Progenitor cell of endocrine pancreas (in vitro differentiated cells): ENCODE measurements at places on chromosomes 5 and 9. TPM values are rescaled to one million over a fixed set of nuclear protein-coding genes. Genes with fewer than 3 reads are reported as not detected.
A peak's percentile ranks its signal among the peaks of the same experiment; 100 is the strongest.

GLRA1 gene
- total RNA-seq = not detected in 2 replicates

CDC25C gene
- total RNA-seq = 10.6 and 11.5 TPM in 2 replicates

DNAJC25 gene
- 7.5 and 8.5 TPM in 2 replicates for total RNA-seq

GRCh38 chr9:88746029-88746742 lies 211.2 kb downstream of the NXNL2 start:
- no peak for DNase-seq

DNA sequence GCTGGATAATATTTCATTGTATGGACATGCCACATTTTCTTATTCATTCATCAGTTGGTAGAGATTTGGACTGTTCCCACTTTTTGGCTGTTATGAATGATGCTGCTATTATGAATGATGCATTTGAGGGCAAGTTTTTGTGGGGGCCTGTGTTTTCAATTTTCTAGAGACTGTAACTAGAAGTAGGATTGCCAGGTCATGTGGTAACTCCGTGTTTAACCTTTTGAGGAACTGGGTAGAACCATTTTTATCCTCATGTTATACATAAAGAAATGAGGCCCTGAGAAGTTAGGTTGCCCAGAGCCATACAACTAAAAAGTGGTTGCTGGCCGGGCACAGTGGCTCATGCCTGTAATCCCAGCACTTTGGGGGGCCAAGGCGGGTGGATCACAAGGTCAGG lies 22.4 kb upstream of the STRBP start:
- no peak for DNase-seq

- no peak for DNase-seq
Observed at GRCh38 chr5:13186177-13186576, 758.3 kb downstream of the DNAH5 start.

GRCh38 chr5:148793261-148793660 lies 33.1 kb upstream of the ADRB2 start:
- no peak for DNase-seq

- DNase-seq = no peak
Observed at GRCh38 chr5:138789771-138790242, 36.6 kb downstream of the CTNNA1 start.

DNA sequence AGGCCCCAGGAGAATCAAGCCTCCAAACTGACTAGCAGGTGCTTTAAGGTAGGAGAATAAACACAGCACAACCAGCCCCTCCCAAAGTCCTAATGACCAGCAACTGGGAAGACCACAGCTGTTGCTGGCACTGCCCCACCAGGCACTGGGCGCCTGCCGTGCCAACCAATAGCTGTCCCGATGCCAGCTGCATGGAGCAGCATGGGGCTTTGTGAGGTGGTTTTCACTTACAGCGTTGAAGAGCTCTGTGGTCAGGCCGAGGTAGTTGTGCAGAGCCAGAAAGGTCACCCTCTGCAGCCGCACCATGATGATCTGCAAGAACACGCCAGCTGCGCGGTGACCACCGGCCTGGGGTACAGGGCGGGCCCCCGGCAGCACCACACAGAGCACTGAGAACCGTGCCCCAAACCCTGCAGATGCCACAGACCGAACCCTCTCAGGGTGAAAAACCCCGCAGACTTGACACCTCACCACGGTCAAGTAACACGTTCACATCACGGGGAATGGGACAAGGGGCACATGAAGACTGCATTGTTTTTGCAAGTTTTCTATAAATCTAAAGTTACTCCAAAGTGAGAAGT lies 28.7 kb downstream of the PNPLA7 start:
- DNase-seq = no peak

- DNase-seq = no peak
Observed at GRCh38 chr5:132840896-132841295, 10.4 kb upstream of the SHROOM1 start.

DNA sequence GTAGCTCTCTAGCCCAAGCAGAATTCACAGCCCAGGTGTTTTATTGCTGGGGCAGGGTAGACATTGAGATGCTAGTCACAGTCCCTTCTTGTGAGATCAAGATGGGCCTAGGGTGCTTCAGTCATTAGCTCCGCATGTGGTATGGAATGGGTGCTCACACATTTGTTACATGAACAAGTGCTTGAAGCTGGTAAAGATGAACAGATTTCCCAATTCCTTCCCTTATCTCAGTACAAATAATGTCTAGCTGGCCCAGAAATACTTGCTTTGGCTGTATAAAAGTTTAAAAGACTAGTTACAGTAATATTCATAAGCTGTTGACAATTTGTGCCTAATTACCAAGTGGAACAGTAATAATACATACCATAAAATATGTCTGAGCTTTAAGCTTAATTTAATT lies 143.4 kb upstream of the DHFR start:
- DNase-seq = no peak

- no peak for DNase-seq
Observed at GRCh38 chr9:16138561-16139491, 586.0 kb downstream of the CCDC171 start.

- DNase-seq = no peak
Observed at GRCh38 chr5:100188339-100188738, 346.8 kb upstream of the FAM174A start.

GRCh38 chr9:136148766-136149165 lies 30.1 kb upstream of the TMEM250 start:
- no peak for DNase-seq

DNA sequence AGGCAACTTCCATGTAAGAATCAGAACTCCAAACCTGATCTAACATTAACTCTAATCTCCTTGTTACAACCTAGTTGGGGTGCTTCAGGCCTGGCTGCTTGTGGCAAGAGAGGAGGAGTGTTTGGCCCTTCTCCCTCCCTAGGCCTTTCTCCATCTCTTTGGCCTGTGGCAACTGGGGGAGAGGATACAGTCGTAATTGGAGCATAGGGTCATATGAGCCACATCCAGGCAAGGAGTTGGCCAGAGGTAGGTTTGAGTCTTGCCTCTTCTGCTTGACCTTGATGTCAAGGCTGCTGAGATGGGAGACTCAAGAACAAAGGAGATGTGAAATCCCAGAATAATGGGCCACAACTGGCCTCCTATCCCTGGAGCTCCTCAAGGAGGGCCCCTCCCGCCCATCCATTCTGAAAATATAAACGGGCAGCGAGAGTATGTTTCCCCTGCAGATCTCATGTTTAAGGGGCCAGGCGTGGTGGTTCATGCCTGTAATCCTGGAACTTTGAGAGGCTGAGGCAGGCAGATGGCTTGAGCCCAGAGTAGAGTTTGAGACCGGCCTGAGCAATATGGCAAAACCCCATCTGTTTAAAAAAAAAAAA lies 59.3 kb upstream of the ANGPTL2 start:
- no peak for DNase-seq

GRCh38 chr5:156396830-156397081 lies 69.8 kb downstream of the SGCD start:
- DNase-seq = no peak

GRCh38 chr5:135930029-135930948 lies 24.5 kb downstream of the LECT2 start:
- peak; percentile 46 for DNase-seq

DNA sequence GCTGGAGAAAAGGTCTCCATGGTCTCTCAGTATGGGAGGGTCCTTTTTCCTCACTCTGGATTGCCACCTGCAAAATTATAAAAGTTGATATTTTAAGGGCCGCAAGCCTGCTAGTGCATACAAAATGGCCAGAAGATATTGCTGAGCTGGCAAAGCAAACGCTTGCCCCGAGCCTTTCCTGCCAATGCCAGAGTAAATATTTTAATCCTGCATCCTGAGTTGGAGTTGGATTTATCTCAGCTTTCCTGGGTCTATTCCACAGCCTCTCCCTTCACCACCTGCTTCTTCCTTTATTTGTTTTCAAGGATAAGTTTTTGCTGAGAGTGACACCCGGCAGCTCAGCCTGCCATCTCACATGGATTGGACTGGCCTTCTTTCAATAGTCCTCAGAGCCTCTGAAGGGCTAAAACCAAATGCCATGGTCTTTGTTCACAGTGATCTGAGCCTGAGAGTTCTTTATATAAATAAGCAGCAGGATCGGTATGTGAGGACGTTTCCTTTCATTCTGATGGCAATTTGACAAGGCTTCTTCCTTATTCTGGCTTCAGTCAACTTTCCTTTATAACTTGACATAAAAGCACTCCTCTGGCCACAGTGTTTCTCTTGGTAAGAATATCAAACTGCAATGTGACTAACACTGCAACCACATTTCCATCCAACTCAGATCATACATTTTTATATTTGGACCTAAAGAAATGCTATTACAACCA lies 170.1 kb downstream of the ADAMTS12 start:
- no peak for DNase-seq

- no peak for DNase-seq
Observed at GRCh38 chr5:122694884-122695283, 80.0 kb upstream of the SNX2 start.

DNA sequence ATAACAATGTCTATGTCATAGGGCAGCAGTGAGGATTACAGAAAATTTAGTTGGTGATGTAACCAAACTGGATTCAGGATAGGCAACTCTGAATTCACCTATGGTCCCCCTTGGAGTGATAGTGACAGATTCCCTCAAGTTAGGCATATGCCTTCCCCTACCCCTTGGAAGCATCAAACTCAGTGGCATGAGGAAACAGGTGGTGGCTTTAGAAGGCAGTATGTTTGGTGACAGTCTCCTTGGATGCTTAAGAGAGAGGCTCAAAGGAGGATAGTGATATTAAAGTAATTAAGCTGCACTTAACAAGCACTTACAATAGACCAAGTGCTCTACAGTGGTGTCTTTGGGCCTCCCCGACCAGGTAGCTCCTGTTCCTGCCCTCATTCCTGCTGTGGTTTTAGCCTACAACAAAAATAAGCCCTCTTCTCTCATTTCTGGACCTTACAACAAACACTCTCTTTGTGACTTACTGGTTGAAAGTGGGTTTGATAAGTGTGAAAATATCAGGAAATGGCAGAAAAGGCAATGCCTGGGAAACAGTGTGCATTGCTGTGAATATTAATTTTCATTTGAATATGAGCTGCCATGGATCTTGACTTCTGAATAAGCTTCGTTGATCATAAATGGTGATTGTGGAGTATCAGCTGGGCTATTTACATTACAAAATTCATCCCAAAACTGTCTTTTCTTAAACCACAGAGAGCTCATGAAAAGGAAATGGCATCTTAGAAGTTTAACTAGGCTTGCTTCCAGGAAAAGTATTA lies 29.2 kb downstream of the NR4A3 start:
- DNase-seq = no peak
